BE2C (cell line): ENCODE measurements at places on chromosomes 12 and 14.

DNA sequence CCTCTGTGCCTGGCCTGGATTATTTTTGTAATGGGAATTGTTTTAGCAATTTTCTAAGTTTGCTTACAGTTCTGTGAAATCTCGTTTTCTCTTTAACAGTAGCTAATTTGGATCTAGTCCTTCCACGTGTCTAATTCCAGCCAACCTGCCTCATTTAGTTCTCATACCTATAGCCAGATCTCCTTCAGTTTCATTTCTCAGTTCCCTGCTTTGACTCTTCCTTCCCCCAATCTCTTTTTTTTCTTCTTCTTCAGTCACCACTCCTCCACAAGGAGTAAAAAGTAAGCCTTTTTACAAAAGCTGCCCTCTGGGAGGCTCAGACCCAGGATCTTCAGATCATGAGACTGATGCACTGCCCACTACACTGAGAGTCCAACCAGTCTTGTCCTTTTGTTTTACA lies 1.4 kb downstream of the THTPA start:
- DNase-seq = no peak

- no peak for DNase-seq
These were observed 41.9 kb upstream of the BDKRB2 start for GRCh38 chr14:96162741-96163140.

GRCh38 chr12:129211862-129212630 lies 358.8 kb downstream of the GLT1D1 start:
- no peak for DNase-seq

DNA sequence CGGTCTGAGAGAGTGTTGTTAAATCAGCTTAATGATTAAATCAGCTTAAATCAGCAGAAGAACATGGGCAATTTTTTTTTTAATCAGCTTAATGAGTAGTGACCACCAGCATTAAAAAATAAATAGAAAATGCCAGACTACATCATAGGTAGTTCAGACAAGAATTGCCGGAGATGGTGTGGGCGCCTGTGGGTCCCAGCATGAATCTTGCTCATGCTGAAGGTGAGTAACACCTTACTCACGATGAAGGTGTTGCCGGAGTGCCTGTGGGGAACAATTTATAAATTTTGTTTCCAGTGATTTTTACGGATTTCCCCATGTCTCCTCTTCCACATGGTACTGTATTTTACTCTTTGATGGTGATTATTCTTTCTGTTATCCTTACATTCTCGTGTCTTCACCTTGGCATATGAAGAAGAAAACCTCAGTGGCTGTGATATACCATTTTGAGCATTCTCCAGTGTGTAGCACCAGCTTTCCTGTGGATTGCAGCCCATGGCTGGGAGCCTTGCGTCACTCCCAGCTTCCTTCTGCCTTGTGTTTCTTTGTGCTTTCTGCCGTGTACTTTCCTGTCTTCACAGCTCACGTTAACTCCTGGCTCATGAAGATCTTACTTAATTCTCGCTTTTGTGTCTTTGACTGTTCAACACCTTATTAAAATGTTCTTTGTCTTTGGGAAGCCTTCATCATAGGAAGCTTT lies 4.7 kb downstream of the TDRD9 start:
- no peak for DNase-seq

- no peak for DNase-seq
These were observed 38.0 kb downstream of the ADIPOR2 start for GRCh38 chr12:1728824-1729223.

DNA sequence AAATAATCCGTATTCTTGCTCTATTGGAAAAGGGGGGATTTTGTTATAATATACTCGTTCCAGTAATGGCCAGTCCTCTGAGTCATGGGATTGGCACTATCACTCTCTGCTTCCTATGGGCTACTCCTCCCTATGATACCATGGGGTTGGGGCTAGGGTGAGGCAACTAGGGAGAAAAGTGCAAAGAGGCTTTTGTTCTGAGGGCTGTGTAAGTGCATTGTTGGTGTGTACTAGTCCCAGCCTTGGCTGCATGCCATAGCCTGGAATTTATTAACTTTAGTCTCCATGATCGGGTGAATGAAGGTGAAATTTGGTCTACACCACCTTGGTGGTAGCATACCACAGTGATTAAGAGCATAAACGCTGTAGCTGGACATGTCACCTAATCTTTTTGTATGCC lies 247.6 kb downstream of the RPAP3 start:
- DNase-seq = no peak

GRCh38 chr12:107539196-107539939 lies 146.2 kb upstream of the PWP1 start:
- DNase-seq = no peak

DNA sequence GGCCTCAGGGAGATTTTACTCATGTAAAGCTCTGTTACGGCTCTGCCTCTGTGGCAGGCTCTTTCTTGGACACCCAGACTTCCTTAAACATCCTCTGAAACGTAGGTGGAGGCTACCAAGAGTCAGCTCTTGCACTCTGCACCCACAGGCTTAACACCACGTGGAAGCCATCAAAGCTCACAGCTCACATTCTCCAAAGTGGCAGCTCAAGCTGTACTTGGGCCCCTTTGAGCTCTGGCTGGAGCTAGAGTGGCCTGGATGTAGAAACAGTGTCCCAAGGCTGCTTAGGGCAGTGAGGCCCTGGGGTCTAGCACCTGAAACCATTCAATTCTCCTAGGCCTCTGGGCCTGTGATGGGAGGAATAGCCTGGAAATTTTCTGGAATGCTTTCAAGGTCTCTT lies 155.3 kb upstream of the CDKN3 start:
- DNase-seq = no peak

DNA sequence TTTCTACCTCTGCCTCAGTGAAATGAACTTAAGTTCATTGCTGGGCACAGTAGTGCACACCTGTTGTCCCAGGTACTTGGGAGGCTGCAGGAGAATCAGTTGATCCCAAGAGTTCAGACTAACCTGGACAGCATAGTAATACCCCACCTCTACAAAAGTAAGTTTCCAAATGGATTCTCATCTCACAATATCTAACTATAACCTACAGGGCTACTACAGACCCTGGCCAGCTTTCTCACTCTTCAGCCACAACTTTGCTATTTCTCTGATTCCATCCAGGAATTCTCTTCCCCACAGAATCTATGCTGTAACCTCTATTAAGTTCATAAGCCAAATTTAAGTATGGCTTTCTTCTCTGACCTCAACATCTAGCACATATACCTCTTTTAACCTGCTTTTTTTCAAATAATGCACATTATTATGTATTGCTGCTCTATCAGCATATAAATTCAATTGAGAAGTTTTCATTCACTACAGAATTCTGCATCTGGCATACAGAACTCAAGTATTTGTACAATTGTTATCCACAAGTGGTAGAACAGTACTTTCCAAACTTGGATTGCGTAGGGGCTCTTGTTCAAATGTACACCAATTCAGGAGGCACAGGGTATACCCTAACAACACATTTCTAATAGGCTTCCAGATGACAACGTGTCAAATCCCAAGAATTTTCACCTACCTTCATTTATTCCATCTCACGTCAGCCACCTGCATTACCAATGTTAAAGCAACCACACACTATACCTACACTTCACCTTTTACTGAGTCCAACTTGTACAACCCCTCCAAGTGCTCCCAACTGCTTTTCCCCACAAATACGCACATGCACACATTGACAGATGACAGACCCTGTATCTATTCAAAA lies 3.8 kb downstream of the RPS29 start:
- no peak for DNase-seq

DNA sequence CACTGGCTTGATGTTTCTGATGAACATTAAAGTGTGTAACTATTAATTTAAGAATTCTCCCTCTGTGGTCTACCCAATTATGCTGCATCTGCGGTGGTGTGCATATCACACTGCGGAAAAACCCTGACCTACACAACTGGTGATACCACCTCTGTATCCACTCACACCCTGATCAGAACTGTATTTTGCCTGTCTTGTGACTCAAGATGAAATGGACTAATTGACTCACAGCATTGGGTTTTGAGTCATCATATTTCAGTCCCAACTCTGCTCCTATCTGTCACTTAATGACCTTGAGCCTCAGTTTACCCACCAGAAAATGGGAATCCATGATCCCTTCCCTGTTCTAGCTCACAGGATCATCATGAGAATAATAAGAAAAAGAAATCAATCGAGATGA lies 65.6 kb downstream of the NUAK1 start:
- DNase-seq = no peak

DNA sequence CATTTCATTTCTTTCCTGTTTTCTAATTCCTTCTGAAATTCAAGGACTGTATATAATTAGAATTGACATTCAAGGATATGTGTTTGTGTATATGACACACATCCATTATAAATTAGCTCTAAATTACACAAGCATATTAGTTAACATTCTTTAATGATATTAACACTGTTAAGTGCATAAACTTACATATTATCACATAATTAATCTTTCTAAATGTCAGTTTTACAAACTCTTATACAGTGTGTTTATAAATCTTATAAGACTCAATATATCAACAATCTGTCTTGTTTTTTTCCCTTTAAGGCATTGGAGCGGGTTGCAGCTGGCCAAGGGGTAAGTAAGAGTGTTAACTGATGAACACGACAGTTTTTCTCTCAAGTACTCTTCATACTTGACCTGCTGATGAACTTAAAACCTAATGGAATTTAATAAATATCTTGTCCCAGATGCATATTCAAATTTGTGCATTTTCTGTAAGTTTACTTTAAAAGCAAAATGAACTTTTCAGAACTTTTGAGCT lies 76.1 kb downstream of the METTL25 start:
- DNase-seq = no peak

DNA sequence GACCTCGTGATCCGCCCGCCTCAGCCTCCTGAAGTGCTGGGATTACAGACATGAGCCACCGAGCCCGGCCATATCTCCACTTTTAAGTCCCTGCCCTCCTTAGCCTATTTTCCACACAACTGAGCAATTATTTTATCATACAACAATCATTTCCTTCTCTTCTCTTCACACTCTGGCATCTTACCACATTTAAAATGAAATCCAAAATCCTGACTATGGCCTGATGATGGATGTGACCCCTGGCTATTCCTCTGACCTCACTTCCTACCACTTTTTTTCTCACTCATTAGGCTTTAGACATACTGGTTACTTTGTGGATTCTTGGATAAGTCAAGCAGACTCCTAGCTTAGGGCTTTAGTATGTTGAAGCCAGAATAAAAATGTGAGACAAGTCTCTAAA lies 21.9 kb upstream of the EID3 start:
- DNase-seq = no peak

- no peak for DNase-seq
These were observed 41.3 kb downstream of the SSH1 start for GRCh38 chr12:108815875-108816594.

DNA sequence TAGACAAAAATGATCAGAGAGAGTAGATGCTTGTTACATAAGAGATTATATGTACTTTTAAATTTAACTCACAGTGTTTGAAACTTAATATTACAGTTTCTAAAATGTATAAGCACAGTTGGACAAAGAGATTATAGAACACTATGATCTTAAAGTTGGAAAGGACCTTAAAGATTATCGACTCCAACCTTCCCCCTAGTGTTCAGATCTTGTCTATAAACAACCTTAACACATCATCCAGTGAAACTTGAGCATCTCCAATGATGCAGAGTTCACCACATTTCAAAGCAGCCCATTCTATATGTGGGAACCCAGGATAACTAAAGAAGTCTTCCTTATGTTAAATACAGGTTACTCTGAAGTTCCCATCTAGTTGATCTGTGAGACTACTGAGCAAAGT lies 480.8 kb downstream of the RMST start:
- no peak for DNase-seq

DNA sequence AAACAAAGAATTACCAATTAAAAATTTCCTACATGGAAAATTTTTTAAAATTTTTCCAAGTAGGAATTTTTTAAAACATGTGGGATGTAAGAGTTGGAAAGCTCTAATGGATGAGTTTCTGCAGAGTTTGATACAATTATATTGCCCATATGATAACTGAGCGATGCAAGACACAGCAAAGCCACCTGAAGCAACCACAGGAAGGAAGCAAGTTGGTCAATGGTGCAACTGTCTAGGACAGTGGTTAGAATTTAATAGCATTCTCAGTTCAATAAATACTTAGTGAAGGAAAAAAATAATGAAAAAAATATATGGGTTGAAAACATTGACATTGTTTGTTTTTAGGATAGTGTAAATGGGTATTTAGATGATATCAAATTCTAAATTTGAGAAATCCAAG lies 178.6 kb upstream of the GARIN2 start:
- no peak for DNase-seq

DNA sequence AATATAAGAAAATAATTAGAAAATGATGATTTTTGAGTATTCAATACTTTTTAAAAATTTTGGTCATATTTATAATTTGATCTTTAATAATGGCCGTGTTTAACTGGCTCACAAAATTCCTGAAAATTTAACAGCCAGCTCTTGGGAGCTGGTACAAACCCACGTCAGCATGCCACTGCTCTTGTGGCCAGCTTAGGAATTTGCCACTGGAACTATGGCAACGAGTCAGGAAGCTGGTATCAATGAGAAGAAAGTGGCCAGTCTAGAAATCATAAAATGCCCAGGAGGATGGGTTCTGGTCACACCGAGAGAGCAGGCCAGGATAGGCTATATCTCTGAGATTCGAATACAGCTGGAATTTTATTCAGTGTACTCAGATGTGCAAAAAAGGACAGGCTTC lies 72.2 kb upstream of the PLEKHG3 start:
- DNase-seq = no peak

GRCh38 chr14:73634011-73634833 lies 10.6 kb upstream of the DNAL1 start:
- peak; percentile 38 for DNase-seq

DNA sequence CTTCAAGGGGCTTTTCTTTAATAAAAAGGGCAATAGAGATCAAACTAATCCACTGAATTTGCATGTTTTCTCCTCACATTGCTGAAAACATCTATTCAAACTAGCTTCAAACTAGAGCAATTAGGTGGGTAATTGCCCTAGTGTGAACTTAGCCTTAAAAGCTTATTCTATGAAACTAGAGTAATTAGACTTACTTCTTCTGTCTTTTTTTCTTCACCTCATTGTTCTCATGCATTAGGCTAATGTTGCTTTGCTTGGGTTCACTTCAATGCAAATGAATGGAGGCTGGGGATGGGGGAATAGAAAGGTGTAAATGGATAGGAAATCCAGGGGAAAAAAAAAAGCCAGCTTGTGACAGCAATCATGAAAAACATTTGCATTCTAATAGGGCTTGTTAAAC lies 414.8 kb upstream of the LMO3 start:
- no peak for DNase-seq

DNA sequence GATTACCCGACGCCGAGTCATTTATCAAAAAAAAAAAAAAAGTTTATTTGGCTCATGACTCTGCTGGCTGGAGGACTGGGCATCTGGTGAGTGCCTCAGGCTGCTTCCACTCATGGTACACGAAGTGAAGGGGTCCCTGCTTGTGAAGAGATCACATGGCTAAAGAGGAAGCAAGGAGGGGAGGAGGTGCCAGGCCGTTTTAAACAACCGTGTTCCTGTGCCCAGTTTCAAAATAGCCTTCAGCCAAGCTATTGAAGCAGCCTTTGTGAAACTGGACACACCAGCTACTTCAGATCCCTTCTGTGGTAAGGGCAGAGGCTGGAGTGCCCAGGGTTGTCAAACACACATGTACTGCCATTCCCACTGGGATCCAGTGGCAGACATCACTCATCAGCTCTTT lies 7.6 kb downstream of the POP5 start:
- no peak for DNase-seq
